ENCODE measurements at places on chromosomes 12 and 14.

DNA sequence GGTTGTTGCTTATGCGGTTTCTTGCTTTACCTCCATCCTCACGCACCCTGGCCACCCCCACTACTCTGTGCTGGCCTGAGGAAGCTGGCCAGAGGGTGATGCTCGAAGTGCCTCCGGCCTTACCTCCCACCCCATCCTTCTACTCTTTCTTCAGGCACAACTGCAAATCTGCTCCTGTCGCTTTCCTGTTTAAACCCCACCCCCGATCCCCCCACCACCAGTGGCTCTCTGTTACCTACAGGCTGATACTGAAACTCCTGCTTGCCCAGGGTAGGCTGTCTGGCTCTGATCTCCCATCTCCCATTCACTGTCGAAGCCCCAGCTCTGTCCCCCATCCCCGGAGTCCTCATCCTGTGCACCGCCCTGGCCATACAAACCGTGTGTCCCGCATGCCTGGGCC lies 111.5 kb downstream of the PRMT8 start:
- DNase-seq: no peak

DNA sequence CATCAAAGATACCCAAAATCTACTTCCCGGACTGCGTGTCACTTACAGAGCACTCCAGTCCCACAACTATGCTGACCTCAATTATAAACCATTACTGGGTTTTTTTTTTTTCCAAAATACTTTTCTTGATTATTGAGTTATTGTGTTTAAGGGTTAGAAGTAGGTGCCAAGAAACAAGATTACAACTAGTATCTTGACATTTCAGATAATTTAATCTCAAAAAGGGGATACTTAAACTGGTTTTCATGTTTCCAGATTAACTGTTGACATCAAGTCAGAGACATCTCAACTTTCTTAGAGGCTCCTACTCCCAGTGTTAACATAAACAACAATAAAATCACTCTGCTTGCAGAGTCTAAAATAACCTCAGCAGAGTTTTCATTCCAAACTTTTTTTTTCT lies 131.2 kb upstream of the ARID2 start:
- no peak for DNase-seq

DNA sequence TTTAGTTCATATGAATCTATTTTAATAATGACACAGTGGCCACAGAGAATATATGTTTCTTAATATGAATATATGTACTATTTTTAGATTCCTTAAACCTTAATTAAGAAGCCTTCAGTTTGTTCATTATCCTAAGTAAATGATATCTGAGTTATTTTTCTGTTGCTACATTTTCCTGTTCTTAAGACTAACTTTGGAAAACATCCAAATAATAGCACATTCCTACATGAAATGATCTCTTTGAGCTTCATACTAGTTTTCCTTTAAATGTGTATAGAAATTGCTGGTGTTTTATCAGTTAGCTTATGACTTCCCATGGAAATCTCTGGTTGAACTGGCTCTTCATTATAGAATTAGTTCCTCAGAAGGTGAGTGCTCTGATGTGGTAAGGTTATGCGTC lies 72.1 kb downstream of the POLR3B start:
- DNase-seq: no peak

DNA sequence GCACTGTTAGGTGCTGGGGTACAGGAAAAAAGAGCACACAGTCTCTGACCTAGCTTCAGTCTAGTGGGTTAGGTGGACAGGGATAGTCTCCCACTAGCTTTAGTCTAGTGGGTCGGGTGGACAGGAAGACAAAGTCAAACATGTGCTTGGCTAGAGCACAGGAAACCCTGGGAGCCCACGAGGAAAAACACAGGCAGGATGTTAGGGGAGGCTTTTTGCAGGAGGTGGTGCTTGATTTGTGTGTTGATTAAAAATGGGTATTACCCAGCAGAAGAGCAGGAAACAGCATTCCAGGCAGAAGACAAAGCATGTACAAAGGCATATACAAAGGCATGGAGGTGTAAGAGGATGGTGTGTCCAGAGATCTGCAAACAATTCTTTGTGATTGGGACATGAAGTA lies 23.3 kb downstream of the SLC38A2 start:
- DNase-seq: no peak

DNA sequence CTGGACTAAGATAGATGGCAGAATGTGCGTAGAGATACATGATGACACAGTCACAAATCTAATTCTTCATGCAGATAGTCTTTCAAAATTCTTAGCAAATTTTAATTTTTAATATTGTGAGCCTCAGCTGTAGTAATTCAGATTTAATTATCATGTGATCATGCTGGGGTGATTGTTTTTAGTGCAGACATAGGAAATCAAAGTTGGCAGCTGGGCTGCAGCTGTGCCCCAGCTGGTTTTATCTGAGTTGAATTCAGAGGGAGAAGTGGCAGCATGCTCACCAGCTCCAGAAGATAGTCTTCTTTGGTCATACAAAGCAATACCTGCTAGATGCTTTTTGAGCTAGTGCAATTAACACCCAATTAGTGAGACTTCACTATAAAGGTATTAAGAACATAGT lies 292.9 kb downstream of the RAD51B start:
- no peak for DNase-seq

- no peak for DNase-seq
Observed at GRCh38 chr12:6337958-6338433, 3.9 kb downstream of the TNFRSF1A start.

GRCh38 chr12:112979041-112979680 lies 842 bp downstream of the OAS2 start:
- no peak for DNase-seq

DNA sequence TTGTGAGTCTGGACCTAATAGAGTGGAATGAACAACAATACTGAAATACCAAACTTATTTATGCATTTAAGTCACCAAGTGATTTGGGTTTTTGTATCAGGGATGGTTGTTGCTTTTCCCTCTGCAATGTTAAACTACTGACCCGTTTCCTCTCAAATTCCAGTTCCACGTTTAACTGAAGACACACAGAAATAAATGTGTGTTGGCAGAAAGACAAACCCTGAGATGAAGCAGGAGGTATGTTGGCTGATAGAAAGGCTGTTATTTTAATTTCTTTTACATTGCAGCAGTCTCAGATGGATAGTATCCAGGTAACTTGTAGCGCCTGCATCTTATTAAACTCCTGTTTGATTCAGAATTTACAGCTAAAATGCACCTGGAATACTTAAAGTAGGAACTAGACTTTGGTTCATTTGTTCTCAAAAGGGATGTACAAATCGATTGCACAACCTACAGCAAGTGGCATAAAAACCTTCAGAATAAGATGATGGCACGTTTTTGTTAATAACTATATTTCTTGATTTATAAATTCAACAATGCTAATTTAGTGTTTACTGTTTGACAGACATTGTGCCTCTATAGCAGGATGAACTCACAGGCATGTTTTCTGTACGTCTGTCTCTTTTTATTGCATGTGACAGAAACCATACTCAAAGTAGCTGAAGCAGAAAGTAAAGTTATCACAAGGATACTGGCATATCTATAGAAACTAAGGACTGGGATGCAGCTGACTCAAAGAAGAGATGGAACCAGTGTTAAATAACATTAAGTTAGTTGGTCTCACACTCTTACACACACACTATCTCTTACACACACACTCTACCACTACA lies 405.7 kb downstream of the ZFP36L1 start:
- DNase-seq: no peak

DNA sequence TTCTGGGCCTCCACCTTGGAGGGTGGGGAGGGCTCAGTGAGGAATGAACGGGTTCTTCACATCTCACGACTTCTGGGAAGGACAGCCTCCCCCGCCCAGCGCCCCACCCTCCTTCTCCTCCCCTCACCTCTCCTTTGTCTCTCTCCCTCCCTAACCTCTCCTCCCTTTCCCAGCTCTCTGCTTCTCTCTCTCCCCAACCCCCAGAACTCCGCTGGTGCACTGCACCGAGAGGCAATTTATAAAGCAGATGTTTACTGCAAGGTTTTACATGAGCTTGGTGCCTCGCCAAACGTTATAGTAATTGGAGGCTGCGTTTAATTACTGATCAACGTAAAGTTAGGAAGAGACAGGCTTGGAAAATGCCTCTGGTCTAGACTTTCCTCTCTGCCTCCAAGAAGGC lies 42.9 kb upstream of the FAM222A start:
- no peak for DNase-seq

- DNase-seq: no peak
Observed at GRCh38 chr12:3677609-3678008, 75.3 kb downstream of the CRACR2A start.

DNA sequence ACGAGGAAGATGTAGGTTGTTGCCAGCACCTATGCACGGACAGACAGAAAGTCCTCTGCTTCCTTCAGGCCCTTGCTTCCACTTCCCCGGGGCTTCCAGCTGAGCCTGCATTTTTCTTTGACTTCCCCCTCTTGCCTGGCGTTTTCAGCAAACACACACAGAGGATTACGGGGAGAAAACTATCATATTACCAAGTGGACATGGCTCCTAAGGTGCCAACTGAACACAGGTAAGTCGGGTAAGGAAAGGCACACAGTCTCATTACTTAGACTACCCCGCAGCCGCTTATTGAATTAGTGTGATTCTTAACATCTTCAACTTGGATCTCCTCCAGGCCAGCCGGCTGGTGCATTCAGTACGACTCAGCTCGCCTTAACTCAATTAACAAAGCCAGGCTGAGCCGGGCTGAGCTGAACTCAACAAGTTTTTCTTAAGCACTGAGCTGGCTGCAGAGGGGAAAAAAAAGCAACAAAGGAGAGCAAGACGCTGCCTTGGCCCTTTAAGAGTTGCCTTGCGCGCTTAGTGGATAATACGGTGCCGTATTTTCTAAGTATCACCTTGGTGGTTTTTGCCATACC lies 19.2 kb upstream of the MAP1LC3B2 start:
- DNase-seq: no peak

- DNase-seq: no peak
Observed at GRCh38 chr14:85316701-85317410, 213.1 kb upstream of the FLRT2 start.

GRCh38 chr14:36021591-36022320 lies 154.8 kb downstream of the PTCSC3 start:
- no peak for DNase-seq

DNA sequence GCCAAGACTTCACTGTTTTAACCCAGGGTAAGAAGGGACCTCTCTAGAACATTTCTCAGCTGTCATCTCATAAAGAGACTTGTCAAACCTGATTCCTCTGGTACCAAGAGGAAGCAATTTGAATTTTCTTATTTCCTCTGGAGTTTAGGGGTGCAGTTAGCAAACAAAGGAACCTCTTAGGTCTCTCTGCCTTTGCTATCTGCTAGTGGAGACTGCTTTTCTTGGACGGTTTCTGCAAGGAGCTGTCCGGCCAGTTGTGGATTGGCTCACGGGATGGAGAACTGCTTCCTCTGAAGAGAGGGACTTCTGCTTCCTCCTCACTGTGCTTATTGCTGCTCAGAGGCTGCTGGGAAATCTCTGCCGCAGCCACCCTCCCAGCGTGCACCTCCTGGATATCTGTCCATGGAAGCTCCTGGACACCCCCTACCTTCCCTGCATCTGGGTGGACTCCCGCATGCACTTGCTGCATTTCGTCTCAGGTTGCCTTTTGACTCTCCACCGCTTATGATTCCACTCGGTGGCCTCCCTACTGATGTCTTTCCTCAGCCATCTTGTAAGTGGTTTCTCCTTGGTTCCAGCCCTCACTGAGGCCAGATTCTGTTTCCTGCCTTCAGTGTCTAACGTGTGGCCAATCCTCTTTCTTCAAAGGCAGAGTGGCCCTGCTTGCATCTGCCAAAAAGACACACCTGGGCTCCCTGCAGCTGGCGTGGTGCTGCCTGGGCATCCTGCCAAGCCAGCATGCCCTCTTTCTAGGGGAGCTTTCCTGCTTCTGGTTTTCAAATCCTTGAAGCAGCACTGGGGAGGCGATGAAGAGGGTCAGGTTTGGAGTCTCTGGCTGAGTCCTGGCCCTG lies 187.3 kb downstream of the CHST11 start:
- no peak for DNase-seq

DNA sequence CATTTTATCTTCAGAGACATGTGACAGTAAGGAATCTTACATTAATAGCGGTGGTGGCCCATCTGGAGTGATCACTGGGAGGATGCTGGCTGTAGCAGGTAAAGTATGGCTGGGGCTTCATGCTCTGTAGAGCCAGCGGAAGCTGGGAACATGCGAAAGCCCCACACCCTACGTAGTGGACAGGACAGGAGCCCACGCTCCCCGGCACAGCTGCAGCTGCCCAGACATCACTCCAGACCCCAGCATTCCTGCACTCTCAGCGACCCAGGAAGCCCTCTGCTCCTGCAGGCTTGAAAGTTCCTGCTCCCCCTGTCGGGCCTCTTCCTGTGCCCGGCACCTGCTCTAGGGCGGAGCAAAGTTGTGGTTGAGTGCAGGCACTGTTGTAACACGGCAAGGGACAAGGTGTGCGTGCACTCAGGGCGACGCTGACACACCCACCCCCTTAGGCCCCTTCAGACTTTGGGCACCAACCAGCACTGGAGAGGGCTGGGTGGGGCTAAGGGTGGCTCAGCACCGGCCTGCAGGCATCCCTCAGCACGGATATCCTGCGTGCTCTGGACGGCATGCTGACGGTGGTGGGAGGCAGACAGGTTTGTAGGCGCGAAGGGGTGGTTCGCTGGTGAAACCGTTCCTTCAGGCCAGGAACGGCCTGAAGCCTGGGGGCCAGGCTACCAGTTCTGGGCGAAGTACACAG lies 568.3 kb downstream of the FSCB start:
- DNase-seq: no peak

GRCh38 chr12:16669756-16670155 lies 63.8 kb upstream of the LMO3 start:
- no peak for DNase-seq

Data from glutamatergic neuron (in vitro differentiated cells).